PC-9 (cell line): ENCODE measurements at places on chromosomes 6 and 20. TPM values are rescaled to one million over a fixed set of nuclear protein-coding genes. Genes with fewer than 3 reads are reported as not detected.
A peak's percentile ranks its signal among the peaks of the same experiment; 100 is the strongest.

- no peak for DNase-seq
Measured at GRCh38 chr6:43115365-43115764, 39.3 kb downstream of the PTK7 start.

DNA sequence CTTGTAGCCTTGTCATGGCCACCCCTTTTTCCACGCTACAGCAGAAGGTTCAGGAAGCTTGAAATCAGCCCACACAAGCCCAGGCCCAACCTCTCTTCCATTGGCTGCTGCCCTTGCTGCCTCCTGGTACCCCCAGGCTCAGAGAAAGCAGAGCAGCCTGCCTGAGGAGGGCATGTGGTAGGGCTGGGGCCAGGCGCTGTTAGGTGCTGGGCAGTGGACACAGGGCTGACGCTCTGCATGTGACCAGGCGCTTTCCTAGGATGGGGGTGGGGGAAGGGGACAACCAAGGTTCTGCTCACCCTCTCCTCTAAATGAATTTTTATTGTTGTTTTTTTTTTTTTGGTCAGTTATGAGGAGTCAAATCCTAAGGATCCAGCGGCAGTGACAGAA, 36.3 kb upstream of the ID1 start:
- no peak for DNase-seq

DNA sequence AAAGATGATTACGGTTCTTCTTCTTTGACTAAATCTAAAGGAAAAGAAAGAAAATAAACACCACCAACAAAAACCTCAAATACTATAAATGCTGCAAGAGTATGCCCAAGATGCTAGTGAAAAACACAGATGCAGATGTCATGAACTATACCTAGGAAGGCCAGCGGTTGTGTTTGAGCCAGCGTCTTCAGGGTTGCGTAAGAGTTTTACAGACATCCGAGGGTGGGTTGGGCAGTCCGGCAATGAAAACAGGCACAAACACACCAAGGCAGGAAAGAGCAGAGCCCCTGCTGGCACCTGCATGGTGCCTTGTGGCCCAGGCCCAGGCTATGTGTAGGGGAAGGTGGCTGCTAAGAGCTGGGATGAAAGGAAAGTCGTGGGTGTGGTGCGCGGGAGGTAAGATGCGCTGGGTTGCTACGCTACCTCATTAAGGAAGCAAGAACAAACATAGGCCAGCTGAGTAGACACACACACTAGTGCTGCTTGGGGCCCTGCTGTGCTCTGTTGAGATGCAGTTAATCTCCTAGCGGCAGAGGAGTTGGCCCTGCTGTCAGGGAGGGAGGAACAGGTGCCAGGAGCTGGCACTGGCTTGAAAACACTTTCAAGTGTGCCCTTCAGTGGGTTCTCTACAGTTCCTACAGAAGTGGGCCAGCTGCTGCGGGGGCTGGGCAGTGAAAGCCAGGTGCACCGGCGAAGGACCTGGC, 170.2 kb upstream of the PLN start:
- DNase-seq, result no peak

DNA sequence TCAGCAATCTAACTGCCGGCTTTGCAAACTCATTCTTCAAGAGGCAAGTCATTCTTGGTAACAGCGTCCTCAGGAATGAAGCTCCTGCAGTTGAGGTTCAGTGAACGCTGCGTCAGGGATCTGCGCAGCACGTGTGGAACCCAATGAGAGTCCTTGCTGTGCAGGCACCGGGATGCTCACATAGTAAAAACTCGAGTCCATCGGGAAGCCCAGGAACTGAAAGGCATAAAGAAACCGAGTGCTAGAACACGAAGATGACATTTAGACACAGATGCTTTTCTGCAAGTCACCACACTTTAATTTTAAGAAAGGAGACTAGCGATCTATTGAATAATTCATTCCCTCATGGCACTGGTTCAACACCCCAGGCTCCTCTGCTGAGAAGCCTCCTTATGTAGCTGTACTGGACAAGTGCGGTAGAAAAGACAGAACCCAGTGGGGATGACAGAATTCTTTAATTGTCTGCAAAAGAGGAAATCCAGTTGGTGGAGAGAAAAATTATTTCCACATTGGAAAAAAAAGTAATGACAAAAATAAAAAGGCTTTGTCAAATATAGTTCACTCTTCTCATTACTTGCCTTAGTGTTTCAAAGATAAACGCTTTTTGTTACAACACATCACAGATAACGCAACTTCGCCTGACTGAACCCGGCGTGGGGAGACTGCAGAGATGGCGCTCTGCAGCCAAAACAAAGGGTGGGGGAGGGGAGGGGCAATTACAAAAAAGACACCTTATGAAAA, 1.9 kb upstream of the AFDN start:
- DNase-seq, result no peak

DNA sequence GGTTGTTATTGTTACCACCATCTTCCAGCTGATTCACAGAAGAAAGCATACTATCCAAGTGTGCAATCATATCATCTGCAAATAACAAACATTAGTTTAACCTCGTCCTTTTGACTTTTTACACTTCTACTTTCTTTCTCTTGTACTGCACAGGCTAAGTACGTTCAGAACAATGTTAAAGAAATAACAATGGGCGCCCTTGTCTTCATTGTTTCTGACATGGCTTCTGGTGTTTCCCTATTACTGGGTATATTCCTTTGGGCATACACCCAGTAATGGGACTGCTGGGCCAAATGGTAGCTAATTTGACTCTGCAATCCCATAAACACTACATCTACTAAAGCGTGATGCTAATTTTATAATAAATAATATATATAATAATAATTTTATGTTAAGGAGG, 146.7 kb downstream of the GJA10 start:
- DNase-seq, result no peak

GRCh38 chr6:75747152-75747992, 1.7 kb upstream of the MYO6 start:
- DNase-seq, result peak; percentile 90

GRCh38 chr6:104558746-104559145, 301.0 kb downstream of the HACE1 start:
- DNase-seq, result no peak

DNA sequence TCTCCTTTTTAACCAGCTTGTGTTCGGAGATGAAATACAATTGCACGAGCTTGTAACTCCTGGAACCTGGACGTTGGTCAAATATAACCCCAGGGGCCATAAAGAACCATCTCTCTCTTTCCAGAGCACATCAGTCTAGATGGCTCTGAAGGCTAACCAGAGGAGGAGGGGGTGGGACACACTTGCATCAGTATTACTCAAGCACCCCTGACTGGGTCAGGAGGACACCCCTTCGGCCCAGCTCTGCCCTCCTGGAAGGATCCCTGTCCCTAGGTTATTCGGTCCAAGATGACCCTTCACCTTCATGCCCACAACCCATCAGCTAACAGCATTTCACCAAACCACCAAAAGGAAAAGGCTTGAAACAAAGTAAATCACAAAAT, 67.1 kb downstream of the FYN start:
- no peak for DNase-seq

DNA sequence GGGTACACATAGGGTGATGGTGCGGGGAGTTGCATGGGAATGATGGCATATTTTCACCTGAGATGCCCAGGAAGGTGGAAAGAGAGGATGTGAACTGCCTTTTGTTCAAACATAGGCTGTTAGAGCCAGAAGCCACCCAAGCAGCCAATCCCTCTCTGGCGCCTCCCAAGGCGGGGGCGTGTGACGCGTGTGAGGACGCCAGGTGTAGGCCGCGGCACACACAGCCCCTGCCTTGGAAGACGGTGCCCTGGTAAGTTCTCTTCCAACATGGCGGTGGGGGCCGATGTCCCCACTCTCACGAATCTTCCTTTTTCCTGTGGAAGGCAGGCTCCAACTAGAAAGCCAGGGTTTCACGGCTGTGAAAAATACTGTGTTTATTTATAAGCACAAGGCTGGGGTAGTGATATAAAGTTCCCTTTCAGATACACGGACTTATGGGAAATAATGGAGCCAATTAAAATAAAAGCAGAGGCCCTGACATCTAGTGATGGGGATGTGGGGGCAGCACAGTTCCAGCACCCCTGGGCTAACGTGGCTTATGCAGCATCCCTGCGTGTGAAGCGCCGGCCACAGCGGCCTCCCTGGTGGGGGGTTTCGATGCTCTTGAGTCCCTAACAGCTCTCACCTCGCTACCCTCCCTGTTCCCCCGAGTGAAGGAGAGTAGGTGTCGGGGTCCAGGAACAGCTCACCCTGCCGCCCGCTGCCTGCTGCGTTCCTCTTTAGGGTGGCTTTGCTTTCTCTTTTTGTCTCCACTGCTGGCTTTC, 28.3 kb downstream of the CDH4 start:
- DNase-seq, result no peak

DNA sequence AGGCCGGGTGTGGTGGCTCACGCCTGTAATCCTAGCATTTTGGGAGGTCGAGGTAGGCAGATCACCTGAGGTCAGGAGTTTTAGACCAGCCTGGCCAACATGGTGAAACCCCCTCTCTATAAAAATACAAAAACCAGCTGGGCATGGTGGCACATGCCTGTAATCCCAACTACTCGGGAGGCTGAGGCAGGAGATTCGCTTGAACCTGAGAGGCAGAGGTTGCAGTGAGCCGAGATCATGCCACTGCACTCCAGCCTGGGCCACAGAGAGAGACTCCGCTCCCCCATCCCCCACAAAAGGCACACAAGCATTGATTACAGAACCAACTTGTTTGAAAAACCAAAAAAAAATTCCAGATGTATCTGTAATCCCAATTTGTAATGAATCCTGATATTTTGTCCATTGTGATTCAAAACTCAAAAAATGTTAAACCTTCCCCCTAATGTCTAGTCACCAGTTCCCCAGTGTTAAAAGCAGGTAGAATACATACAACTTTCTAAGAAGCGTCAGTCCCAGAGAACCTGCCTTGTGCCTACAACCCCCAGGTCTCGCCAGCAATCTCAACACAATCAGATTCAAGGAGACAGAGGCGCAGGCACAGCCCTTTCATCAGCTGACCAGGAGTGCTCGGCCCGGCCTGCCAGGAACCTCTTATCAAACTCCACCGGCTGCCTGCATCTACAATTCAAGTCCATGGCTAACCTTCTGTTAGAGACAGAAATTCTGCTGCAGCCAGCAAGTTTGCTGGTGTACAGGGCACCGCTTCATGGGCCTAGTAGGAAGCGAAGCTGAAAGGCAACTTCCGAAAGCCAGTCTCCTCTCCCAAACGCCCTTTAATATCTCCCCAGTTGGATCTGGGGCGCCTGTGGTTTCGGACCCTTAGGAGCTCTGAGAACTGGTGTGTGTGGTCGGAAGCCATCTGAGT, 2.1 kb downstream of the EZR start:
- DNase-seq, result no peak

- no peak for DNase-seq
Measured at GRCh38 chr20:15248618-15249395, 911.4 kb upstream of the FLRT3 start.

DNA sequence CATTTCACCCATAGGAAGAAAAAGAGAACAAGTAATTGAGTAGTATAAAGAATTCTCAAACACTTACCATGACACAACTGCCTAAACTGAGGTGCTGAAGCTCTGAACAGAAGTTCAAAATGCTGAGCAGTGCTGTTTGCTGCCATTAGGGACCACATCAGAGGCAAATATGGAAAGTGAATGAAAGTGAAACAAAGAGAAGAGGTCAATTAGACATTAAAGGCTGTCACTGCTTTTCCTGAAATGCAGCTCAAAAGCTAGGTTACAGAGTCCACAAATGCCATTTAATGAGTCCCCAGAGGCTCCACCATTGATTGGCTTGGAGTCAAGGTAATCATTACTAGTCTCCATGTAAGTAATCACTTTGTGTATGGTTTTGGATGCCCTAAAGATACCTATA, 46.1 kb downstream of the POU3F2 start:
- DNase-seq, result no peak

GRCh38 chr6:156699017-156699421, 78.2 kb upstream of the ARID1B start:
- peak; percentile 79 for DNase-seq

- no peak for DNase-seq
Measured at GRCh38 chr6:52641388-52641787, 29.5 kb upstream of the TMEM14A start.

GRCh38 chr6:9710574-9710973, 704.3 kb downstream of the TFAP2A start:
- no peak for DNase-seq

DNA sequence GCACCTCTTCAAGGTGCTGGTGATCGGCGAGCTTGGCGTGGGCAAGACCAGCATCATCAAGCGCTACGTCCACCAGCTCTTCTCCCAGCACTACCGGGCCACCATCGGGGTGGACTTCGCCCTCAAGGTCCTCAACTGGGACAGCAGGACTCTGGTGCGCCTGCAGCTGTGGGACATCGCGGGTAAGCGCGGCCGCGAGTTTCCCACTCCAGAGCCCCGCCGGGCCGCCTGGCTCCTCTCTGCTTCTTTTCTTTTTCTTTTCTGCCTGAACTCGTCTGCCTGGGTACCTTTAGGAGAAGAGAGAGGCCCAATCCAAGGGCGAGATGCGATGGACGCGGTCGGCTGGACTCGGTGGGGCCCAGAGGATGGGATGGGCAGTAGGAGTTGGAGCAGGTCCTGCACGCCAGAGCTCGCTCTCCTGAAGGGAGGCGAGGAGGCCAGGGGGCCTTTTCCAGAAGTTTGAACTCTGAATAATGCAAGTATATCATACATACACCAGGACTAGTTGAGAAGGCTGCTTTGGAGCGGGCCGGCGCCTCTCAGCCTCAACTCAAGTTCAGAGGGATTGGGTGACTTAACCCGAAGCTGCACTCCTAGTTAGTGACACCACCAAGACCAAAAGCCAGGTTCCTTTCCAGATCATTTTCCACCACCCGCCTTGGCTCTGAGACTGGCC, 445 bp downstream of the RAB32 start:
- no peak for DNase-seq

DNA sequence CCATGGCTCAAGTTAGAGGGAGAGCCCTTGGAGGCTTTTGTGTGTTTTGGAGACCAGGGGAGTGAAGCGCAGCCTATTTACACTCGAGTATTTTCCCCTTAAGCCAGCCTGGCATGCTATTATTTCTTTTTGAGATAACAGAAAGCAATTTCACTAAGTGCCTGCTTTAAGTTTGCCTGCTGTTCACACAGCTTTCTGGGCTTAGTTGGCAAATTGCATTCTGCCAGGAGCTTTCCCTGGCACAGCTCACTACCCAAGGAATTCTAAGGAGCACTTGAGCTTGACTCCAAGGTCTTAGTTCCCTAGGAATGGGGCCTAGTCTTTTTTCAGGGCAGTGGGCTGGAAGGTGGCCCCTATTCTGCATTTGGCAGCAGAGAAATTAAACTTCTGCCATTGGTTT, 19.0 kb upstream of the ASXL1 start:
- no peak for DNase-seq

GRCh38 chr6:162934844-162935243, 207.1 kb downstream of the PACRG start:
- DNase-seq, result no peak

- peak; percentile 78 for DNase-seq
Measured at GRCh38 chr20:62065674-62066338, at the start of gene TAF4. TAF4 (minus strand) TSS chr20:62065881; CDS start chr20:62065810, 71 bp downstream.

- DNase-seq, result no peak
Measured at GRCh38 chr6:42790549-42791181, 8.8 kb downstream of the BICRAL start.

GRCh38 chr6:169146521-169146920, 107.1 kb downstream of the THBS2 start:
- DNase-seq, result no peak

The DEFB124 gene
- total RNA-seq, result not detected in 2 replicates

The TRIM10 gene
- not detected in 2 replicates for total RNA-seq

The FLRT3 gene
- total RNA-seq, result 0.70 and 0.95 TPM in 2 replicates

The PCSK2 gene
- not detected in 2 replicates for total RNA-seq

The RNF144B gene
- total RNA-seq, result 26.2 and 34.5 TPM in 2 replicates

The MYLK2 gene
- 0.18 and 0.50 TPM in 2 replicates for total RNA-seq

The C20orf141 gene
- not detected in 2 replicates for total RNA-seq

The GHRH gene
- total RNA-seq, result not detected in 2 replicates

The EGFL8 gene
- total RNA-seq, result 23.3 and 26.0 TPM in 2 replicates

The GPR6 gene
- total RNA-seq, result not detected in 2 replicates

The CNR1 gene
- total RNA-seq, result not detected in 2 replicates
